SW480 (cell line): ENCODE measurements at places on chromosomes 6 and 20.

DNA sequence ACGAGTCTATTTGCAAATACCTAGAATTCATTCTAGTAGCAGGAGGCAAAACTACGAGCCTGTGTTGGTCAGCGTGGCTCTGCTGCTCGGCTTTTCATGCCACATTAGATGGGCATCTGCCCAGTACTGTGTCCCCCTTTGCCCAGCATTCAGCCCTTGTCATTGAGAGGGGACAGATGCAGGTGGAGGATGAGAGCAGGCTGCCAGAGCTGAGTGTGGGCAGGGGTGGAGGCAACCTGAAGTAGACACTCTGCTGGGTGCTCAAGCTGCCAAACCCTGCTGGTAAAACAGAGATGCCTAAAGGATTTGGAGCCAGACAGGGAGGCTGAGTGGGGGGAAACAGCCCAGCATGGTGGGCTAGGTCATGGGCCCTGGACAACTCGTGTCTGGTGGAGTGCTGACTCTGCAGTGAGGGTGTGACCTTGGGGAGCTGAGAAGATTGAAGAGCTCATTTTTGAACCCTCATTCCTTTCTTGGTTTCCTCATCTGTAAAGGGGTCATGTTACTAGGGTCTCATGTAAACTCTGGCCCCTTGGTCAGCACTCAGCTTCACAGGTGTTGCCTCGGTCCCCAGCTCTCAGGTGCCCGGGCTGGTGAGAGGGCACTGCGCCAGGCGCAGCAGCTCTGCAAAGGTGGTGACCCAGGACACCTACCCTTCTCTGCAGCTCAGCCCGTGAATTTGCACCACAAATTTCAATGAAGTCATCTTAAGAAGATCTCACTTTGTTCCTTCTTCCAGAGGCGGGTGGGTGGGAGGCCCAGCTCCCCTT lies 64.2 kb upstream of the BHLHE23 start:
- no peak for DNase-seq

DNA sequence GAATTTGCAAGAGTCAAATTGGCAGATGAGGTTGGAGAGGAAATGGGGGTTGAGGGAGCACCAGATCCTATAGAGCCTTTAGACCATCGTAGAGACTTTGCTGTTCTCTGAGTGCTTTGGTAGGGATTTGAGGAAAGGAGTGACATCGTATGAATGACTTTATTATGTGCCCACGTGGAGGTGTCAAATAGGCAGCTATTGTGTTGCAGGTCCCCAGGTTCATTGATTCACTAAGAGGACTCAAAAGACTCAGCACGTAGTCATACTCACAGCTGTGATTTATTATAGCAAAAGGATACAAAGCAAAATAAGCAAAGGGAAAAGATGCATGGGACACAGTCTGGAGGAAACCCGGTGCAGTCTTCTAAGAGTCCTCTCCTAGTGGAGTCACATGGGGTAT lies 2.2 kb downstream of the MTRES1 start:
- no peak for DNase-seq

- no peak for DNase-seq
Observed at GRCh38 chr6:44575644-44576043, 188.1 kb downstream of the CDC5L start.

- DNase-seq = peak; percentile 50
Observed at GRCh38 chr6:160348223-160349019, at the start of gene SLC22A3. Gene SLC22A3, plus strand, starts transcription at chr6:160348378. Its CDS starts 42 bp downstream, at chr6:160348420.

- no peak for DNase-seq
Observed at GRCh38 chr6:114032721-114033120, 61.8 kb upstream of the HDAC2 start.

DNA sequence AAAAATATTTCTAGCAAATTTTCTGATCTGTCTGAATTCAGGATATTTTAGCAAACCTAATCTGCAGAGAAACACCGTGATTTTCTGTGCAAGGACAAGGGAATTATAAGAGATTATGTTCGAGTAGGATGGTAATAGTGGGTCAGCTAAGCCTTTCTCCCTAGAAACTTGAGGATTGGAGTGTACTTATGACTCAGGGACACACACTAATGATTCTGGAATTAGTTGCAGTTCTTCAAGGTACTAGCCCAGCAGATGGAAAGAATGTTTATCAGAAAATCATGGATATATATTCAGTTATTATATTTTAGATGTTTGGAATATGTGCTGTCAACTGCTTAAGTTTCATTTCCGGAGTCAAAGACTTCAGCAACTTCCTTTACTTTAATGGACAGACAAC lies 177.1 kb upstream of the MAP3K7 start:
- no peak for DNase-seq

- no peak for DNase-seq
Observed at GRCh38 chr6:167712731-167713475, 113.8 kb upstream of the AFDN start.

DNA sequence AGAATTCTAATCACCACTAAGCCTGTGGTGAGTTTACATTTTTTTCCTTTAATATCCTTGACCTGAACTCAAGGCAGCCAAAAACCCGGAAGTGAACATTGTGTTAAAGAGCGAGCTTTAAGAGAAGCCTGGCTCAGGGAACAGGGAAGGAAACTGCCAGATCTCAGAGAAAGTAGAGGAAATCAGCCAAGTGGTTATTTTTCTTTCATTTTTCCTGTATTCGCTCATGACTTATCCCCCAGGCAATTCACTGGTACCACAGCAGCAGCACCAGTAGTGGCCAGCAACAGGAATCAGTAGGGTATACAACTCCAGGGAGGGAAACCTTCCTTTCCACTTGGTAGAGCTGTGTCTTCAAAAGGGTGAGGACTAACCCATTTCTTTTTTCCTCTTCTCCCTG lies 89.6 kb upstream of the HMGCLL1 start:
- DNase-seq = no peak

GRCh38 chr6:75746221-75746620 lies 2.8 kb upstream of the MYO6 start:
- DNase-seq = no peak

DNA sequence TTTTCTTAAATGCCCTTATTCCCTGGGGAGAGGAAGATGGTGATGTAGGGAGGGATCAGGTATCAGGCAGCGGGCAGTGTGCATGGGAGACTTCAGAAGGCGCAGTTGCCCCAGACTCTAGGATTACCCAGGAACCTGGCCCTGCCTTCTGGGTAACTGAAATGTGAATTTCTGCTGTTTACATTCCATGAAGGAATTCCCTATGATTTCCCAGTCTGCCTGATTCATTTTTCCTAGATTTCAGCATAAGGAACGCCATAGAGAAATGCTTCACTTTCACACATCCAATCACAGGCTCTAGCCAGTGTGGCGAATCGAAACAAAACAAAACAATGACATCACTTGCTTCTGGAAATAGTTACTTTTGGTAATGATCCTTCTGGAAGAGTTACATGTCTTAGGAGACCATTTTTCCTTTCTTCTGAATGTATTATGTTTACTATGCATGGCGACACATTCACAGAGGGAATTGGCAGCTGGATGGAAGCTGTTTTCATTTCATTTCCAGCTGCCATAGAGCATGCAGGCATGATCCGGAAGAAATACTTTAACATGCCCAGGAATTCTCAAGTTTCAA lies 33.3 kb downstream of the LRP11 start:
- no peak for DNase-seq

- no peak for DNase-seq
Observed at GRCh38 chr20:43567477-43567876, 8.7 kb downstream of the SGK2 start.

DNA sequence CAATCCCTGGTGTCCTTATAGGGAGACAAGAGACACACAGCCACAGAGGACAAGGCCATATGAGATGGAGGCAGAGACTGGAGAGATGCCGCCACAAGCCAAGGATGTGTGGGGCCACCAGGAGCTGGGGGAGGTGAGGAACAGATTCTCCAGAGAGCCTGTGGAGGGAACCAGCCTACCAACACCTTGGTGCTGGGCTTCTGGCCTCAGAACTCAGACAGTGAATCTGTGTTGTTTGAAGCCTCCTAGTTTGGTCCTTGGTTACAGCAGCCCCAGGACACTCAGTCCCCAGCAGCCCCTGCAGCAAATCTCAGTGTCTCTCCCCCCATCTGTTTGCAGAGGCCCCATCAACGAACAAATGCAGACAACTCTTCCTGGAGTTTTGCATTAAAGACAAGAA lies 73.2 kb upstream of the BHLHE23 start:
- no peak for DNase-seq

- DNase-seq = peak; percentile 90
Observed at GRCh38 chr6:30156262-30156599, 4.8 kb downstream of the TRIM10 start.

- peak; percentile 47 for DNase-seq
Observed at GRCh38 chr6:134295953-134296553, 21.9 kb downstream of the SGK1 start.

GRCh38 chr6:27800731-27801373 lies 111.3 kb downstream of the OR2B2 start:
- DNase-seq = no peak

- DNase-seq = no peak
Observed at GRCh38 chr6:39391182-39391581, 68.7 kb upstream of the KCNK16 start.

DNA sequence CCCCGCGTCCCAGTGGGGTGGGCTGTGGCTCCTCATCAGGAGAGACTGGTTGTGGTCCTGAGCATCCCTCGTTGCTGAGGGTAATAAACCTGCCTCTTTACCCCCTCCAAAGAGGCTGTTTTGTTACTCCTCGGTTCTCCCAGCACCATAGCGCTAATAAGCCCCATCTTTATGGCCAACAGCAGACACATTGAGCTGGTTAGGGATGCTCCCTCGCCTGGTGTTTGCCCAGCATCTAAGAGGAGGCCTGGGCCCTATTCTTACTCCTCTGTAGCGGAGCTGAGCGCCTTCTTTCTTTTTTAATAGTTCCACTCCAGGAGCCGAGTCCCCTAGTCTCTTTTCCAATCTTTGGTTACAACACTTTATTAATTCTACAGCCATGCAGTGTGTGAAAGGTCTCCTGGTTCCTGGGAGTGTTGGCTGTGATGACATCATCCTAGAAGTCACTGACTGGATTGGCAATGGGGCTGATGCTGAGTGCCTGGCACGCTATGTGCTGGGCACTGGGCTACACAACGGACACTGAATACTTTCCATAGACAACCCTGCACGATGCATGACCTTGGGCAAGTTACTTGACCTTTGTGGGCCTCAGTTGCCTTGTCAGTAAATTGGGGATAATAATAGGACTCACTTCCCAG lies 50.6 kb upstream of the CCDC167 start:
- DNase-seq = no peak

GRCh38 chr6:73610444-73611275 lies 43.1 kb downstream of the SLC17A5 start:
- DNase-seq = peak; percentile 41

DNA sequence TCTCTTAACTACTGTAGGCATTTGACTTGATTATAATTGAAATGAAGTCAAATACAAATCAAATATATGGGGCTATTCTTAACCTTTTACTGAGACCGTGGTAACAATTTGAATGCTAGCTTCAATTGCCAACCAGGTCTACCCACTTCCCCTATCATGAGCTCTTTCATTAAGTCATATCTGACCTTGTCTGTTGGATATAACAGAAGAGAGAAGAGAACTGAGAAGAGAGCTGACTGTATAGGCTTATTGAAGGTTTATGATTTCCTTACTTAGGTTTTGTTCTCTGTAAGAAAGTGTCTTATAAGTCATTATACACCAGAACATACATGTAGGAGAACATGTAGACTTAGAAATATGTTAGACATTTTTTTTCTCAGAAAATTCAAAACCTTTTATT lies 549.4 kb downstream of the COL12A1 start:
- no peak for DNase-seq

GRCh38 chr20:19712721-19713260 lies 45.3 kb upstream of the RIN2 start:
- peak; percentile 32 for DNase-seq

DNA sequence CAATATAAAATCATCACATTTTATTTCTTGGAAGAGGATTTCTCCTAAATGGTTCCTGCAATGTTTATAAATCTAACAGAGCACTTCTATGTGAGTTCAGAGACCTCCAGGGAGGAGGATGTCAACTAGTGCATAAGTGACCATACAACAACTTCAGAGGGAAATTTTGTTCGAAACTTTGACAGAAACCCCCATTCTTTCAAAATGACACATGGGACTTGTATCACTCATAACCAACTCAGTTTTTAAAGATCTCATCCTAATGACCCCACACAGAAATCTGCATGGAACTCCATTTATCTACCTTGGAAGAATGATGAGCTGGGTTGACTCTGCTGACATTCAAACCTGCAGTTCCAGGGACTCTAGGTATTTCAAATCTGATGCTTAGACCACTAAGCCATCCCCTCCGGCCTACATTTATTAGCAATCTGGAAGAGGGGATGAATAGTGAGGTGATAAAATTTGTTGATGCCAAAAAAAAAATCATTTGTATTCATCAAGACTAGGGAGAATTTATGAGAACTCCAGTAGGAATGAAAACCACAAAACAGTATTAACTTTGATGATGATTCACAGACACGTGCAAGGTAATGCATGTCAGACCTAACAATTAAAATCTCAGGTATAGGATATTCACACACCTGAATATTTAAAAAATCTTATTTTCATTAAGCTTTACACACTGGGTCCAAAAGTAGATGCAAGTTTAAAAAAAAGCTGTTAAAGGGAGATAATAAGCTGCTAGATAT lies 153.0 kb downstream of the REV3L start:
- no peak for DNase-seq

GRCh38 chr20:63682384-63683139 lies 13.9 kb upstream of the TNFRSF6B start:
- DNase-seq = peak; percentile 99

DNA sequence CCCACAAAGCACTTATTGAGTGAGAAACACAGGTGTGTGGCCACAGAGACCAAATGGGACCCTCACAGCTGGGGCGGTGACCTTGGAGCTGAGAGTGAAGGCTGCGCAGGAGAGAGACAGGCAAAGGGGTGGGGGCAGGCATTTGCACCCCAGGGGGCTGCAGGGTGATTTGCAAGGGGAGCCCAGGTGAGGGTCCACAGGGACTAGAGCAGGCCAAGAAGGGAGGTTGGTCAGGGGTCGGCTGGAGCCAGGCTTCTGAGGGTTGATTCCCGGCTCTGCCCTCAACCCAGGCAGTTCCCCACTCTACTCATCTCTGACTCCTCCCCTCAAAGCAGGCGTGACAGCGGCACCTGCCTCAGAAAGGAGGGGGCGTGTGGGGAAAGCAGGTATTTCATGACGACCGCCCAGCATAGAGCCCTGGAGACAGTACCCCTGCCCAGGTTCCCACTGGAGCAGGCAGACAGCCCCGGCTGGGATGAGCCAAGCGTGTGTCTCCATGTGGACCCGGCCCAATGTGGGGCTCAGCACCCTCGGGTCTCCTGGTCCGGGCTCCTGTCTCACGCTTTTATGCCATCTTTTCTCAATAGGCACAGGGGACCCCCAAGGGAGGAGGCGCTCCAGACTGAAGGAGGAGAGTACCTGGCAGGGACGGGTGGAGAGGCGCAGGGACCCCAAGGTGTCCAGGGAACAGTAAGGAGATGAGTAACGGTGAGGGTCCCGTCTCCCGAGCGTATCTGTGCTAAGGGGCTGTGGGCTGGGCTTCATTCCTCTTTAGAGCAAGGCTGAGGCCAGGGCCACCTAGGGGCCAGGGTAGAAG lies 3.1 kb upstream of the MRGBP start:
- DNase-seq = peak; percentile 48

- no peak for DNase-seq
Observed at GRCh38 chr6:24836109-24836508, 37.4 kb upstream of the ARMH2 start.

- DNase-seq = peak; percentile 61
Observed at GRCh38 chr20:19973961-19974629, 43.1 kb upstream of the NAA20 start.

GRCh38 chr20:47262008-47262364 lies 94.5 kb downstream of the ZMYND8 start:
- DNase-seq = no peak
